ENCODE measurements at places on chromosomes 3 and 15. TPM values are rescaled to one million over a fixed set of nuclear protein-coding genes. Genes with fewer than 3 reads are reported as not detected.

- no peak for DNase-seq
Observed at GRCh38 chr15:81865850-81866537, 179.8 kb downstream of the MEX3B start.

ATP10A gene
- 23.7 TPM for total RNA-seq

RTP1 gene
- total RNA-seq, result not detected

GRCh38 chr3:148208975-148209374 is 488.7 kb upstream of the AGTR1 start:
- DNase-seq, result no peak

Measured in tibial nerve (tissue), 4 donors.